ENCODE measurements at places on chromosomes 12 and 14.
A peak's percentile ranks its signal among the peaks of the same experiment; 100 is the strongest.

DNA sequence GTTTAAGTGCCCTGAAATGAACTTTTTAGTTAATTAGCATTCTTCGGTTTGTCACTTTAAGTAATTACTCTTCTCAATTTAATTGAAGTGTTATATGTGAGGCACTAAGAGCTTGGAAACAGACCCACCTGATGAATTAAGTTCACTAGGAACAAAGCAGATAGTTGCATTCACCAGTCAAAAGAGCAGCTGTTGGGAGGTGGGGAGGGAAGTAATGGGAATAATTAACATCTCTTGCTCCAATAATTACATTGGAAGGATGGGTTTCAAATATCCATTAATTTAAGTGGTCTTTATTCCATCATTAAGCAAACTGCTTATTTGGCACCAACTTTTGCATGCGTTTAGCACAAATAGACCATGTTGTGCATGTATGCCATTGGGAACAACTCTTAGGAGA, 667.2 kb downstream of the GALC start:
- DNase-seq, result no peak

GRCh38 chr12:45263587-45263986, 47.7 kb downstream of the ANO6 start:
- DNase-seq, result no peak

- DNase-seq, result no peak
Measured at GRCh38 chr12:8546591-8546990, 5.9 kb upstream of the CLEC4E start.

DNA sequence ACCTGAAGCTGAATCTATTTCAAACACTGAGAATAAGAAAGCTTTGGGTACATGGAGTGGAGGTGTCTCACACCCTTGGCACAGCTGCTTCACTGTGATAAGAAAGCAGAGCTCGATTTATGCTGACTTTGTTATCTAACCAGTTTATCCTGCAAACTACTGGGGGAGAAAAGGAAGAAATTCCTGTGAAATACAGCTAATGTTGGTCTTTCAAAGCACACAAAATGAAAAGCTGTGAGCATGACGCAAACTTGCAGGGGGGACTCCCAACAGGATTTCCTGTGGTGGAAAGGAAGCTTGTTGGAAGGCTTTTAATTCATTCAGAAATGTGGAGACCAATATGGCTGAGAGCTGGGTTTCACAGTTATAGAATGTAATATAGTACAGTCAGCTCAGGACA, 53.4 kb downstream of the SRGAP1 start:
- no peak for DNase-seq

- no peak for DNase-seq
Measured at GRCh38 chr12:26938701-26939062, 412 bp downstream of the FGFR1OP2 start.

GRCh38 chr14:99524091-99524661, 43.0 kb downstream of the CCNK start:
- no peak for DNase-seq

- DNase-seq, result no peak
Measured at GRCh38 chr12:6018265-6018664, 73.2 kb upstream of the ANO2 start.

GRCh38 chr12:77343291-77343690, 277.9 kb upstream of the E2F7 start:
- no peak for DNase-seq

GRCh38 chr14:66568220-66568619, 60.3 kb downstream of the GPHN start:
- no peak for DNase-seq

GRCh38 chr12:20482491-20483054, 114.2 kb downstream of the PDE3A start:
- DNase-seq, result no peak

DNA sequence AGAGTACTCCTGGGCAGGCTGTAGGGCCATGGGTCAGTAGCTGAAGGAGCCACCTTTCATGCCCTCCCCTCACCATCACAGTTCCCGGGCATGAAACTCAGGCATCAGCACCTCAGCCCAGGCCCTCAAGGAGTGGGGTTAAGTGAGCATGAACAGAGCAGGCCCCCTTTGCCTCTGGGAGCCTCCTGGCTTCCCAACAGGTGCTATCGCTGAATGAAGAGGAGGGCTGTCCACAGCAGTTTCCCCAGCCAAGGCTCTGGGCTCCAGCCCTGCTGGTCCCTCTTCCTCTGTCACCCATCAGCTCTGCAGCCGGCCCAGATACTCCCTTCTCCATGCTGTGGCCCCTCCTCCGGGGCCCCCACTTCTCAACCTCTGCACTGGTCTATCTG, 184.3 kb downstream of the ZFP36L1 start:
- no peak for DNase-seq

DNA sequence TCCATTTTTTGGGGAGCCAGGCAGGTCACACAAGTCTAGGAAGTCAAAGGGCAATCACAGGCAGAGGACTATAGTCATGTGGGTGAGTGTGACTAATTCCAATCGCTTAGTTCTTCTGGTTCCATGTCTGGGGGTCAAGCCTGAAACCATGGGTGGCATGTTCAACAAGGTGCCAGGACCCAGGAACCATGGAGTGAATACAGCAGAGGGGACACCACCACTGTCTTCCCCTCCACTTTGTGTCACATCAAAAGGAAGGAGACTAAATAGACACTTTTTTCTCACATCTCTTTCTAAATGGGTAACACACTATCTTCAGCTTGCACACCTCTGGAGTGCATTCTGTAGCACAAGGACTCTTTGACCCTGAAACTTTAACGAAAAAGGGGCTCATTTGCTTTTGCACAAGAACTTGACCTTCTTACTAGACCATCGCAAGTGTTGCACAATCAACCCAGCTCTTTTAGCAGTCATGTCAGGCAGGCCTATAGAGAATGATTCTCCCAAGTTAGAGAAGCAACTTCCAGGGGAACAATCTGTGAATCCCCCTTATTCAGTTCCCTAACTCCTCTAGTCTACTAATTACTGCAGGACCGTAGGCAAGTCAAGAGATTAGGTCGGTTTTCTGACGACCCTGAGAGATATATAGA, 398.7 kb downstream of the NELL2 start:
- DNase-seq, result no peak

DNA sequence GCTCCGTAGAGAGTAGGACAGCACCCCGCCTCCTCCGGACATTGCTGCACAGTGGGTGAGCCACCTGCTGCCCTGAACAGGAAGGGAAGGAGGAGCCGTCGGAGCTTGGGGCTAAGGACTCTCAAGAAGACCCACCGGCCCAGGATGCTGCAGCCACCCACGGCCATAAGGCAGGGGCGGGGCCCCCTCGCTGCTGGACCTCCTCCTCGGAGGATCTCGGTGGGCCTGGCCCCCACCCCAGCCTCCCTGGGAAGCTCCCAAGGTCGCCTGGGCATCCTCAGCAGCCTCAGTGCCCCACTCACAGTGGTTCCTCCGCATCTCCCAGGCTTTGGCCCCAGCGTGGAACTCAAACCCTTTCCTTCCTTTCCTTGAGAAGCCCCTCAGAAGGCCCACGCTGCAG, 68.6 kb upstream of the DIO3 start:
- DNase-seq, result no peak

DNA sequence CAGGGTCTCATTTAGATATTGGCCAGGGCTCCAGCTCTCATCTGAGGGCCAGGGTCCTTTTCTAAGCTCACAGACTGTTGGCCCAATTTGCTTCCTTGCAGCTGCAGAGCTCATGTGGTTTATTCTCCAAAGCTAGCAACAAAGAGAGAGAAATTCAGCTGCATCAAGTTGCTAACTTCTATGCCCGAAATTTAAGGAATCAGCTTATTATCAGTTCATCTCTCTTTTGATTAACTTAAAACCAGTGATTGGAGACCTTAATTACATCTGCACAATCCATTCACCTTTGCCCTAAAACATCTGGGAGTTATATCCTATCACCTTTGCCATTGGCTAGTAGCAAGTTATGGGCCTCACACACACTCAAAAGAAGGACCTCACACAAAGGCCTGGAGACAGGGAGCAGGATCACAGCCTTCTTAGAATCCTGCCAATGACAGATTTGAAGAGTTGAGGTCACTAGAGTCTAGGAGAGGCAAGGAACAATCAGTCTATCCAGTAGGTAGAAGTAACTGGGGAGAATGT, 258.8 kb upstream of the GARIN6 start:
- DNase-seq, result no peak

GRCh38 chr12:117370588-117370987, 9.2 kb upstream of the NOS1 start:
- DNase-seq, result no peak

DNA sequence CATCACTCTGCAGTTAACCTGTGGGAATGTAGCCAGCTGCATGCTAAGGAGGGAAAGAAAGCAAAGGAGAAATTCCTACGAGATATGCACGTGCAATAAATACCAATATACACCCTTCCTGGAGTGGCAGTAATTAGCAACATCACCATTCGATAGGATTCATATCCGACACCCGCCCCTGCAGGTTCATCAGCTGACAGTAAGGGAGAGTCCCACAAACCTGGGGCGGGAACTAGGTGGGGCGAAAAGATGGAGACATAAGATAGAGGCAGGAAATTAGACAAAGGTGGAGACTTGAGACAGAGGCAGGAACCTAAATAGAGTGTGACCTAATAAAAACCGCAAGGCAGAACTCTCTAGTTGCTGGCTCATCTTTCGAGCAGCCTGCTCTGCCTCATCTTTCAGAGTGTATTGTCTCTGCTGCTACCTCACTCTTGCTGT, 51.6 kb downstream of the PLEKHG3 start:
- no peak for DNase-seq

- no peak for DNase-seq
Measured at GRCh38 chr12:119229837-119230236, 51.1 kb downstream of the HSPB8 start.

DNA sequence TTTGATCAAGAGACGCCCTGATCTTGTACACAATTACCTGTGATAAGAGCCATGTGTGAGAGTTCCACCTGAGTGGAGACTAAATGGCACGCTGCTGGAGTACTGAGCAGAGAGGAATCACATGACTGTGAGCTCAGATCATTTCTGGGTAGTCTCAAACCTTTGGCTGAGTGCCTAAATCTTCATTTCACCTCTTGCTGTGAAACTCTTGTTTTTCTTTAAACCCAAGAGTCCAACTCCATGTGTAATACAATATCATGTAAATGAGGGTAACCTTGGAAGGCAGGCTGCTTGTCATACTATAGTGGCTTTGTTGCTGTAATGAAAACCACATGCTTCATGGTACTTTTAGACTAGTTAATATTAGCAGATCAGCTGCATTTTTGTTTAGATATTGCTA, 156.9 kb downstream of the CAND1 start:
- peak; percentile 32 for DNase-seq

DNA sequence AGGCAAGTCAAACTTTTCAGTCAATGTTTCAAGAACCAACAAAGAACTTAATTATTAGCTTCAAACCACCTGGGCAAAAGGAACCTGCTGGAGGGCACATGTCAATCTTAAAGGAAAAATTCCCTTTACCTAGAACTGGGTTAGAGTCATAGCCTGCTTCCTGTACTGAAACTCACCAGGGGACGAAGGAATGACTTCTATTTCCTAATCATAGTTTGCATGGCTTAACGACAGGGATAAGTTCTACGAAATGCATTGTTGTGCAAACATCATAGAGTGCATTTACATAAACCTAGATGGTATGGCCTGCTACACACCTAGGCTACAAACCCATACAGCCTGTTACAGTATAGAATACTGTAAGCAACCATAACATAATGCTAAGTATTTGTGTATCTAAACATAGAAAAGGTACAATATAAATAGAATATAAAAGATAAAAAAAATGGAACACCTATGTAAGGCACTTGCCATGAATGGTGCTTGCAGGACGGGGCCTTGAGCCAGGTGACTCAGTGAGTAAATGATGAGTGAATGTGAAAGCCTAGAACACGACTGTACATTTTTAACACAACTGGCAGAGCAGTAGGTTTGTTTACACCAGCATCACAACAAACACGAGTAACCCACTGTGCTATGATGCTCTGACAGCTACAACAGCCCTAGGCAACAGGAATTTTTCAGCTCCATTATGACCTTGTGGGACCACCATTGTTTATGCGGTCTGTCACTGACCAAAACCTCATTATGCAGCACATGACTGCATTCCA, 234.9 kb upstream of the CAND1 start:
- no peak for DNase-seq

GRCh38 chr12:98701166-98701565, 56.1 kb downstream of the APAF1 start:
- no peak for DNase-seq

DNA sequence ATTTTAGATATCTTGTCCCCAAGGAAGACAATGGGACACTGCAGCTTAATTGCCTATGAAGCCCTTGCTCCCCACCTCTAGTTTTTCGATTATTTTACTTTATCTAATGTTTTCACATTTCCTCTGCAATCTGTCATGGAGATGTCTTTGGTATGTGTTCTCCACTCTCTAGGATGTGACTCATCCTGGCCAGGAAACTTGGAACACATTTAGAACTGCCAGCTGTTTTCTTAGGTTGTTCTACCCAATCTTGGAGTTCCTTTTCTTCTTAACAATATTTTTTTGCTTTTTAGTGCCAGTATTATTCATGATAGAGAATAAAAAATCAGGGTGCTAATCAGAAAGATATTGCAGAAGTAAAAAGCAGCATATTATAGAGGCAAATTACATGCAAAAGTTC, 101.7 kb upstream of the CLEC14A start:
- no peak for DNase-seq

- no peak for DNase-seq
Measured at GRCh38 chr12:51904951-51905470, 2.3 kb upstream of the ACVRL1 start.

DNA sequence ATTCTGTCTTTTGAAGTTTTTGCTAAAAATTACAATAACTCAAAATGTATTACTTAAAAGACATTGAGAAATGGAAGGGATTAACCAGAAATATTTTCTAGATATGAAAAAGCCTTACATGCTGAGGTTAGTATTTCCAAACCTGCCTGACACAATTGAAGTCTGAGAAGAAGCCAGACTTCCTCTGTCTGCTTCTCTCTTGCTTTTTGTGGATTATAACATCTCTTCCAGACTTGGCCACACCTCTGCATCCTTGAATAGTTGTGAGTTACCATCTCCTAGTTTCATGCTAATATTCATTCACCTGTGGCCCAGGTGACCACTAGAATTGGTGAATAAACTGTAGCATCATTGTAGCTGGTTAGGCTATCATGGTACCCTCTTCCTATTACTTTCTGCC, 497.6 kb downstream of the SLC16A7 start:
- DNase-seq, result no peak

DNA sequence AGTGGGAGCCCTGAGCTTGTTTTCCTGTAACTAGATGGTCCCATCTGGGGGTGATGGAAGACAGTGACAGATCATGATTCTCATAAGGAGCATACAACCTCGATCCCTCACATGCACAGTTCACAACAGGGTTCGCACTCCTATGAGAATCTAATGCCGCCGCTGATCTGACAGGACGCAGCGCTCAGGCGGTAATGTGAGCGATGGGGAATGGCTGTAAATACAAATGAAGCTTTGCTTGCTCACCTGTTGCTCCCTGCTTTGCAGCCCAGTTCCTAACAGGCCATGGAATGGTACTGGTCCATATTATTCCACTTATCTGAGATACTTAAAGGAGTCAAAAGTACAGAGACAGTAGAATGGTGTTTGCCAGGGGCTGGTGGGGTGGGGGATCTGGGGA, 9.9 kb upstream of the CEP83 start:
- DNase-seq, result no peak

Measured in hindlimb muscle (tissue), 1 donor.